ENCODE measurements at places on chromosomes 6 and 20.

DNA sequence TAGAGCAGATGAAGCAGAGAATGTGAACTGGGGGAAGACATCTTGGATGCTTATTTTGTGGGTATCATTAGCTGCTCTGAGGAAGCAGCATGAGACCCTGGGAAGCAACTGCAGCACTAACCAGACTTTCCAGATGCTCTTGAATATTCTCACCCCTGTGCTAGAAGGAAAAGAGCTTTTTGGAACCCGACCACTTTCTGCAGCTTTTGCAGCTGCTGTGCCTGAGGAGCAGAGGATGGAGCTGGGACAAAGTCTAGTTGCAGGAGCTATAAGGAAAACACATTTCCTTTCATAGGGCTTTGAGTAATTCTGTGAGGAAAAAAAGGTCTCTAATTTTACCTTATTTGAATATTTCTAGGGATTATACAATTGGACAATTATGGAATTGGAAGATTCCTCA, 369.7 kb downstream of the CD109 start:
- no peak for DNase-seq

- no peak for DNase-seq
Observed at GRCh38 chr20:59819496-59820203, 113.8 kb downstream of the SYCP2 start.

- DNase-seq: no peak
Observed at GRCh38 chr20:51585148-51585547, 42.6 kb upstream of the NFATC2 start.

DNA sequence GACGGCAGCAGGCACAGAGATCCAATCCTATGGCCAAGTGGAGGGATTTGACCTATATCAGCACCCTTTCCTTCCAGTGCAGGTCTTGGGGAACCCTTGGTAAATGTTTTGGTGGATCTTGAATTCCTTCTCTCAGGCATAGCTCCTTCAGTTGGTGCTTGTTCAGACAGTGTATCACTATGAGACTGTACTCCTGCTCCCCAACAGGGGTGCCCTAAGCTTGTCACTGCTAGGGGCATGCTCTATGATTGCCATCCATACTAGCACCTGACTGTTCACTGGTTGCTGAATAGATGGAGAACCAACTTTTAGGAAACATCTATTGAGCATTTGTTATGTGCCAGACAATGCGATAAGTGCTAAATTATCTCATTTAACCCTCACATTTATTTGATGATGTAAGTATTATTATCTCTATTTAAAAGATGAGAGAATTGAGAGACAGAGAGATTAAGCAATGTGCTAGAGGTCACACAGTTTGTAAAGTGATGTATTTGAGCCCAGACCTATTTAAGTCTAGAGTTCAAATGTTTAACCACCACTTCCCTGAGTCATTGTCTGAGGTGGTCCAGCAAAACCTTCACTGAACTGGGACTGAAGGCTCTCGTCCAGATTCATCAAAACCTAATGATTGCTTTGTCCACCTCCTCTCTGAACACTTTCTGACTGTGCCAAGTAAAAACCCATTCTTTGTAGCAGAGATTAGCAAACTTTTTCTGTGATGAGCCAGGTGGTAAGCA, 34.3 kb downstream of the ADGRF1 start:
- no peak for DNase-seq

GRCh38 chr6:32641122-32641521, 3.9 kb downstream of the HLA-DQA1 start:
- DNase-seq: no peak

DNA sequence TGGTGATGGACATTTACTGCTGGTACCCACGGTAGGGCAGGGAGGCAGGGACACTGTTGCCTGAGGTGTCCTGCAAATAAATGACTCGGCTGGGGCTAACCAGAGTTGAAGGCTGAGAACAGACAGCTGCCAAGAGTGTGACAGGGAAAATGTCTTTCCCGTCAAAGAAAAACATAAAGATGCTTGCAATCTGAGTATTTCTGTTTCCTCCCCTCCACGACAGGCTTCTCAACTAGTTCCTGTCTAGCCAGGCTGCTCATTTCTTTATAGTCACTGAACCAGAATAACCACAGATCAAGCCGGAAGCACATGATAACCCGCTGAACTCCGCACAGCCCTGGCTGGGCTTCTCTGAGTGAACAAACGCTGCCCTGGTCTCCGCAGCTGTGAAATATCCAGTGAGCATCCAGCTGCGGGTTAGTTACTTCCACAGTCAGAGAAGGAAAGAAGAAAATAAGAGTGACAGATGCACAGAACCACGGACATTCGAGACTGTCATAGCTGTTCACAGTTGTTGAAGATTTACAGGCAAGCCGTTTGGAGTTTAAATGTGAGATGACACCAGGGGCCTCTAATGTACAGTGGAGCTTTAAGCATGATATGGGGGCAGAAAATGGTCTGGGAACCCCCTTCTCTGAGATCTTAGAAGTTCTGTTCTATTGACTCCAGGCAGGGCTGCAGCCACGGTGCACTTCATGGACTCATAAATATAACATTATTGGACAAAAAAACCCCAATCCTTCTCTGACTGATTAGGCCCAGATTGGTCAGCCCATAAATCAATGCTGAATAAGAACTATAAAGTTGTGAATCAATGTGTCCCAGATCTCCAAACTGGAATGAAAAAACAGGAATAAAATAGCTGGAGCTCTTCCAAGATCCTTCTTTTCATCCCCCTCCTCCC, 299.9 kb upstream of the SUPT3H start:
- DNase-seq: peak; percentile 62

DNA sequence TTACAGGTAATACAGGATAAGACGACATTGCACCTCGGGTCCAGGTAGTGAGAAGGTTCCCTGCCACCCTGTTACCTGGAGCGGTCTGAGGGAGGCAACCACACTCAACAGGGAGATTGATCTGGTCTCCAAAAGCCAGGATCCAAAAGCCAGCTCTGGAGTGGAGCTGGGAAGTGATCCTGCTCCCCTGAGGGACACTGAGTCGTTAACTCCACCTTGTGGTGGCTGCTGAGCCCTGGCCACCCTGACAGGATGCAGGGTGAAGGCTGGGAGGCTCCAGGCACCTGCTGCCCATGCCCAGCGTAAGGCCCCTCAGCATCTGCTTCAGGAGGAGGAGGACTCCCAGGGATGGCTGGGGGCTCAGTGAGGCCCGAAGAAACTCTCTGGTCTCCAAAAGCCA, 38.7 kb upstream of the SLC22A2 start:
- no peak for DNase-seq

DNA sequence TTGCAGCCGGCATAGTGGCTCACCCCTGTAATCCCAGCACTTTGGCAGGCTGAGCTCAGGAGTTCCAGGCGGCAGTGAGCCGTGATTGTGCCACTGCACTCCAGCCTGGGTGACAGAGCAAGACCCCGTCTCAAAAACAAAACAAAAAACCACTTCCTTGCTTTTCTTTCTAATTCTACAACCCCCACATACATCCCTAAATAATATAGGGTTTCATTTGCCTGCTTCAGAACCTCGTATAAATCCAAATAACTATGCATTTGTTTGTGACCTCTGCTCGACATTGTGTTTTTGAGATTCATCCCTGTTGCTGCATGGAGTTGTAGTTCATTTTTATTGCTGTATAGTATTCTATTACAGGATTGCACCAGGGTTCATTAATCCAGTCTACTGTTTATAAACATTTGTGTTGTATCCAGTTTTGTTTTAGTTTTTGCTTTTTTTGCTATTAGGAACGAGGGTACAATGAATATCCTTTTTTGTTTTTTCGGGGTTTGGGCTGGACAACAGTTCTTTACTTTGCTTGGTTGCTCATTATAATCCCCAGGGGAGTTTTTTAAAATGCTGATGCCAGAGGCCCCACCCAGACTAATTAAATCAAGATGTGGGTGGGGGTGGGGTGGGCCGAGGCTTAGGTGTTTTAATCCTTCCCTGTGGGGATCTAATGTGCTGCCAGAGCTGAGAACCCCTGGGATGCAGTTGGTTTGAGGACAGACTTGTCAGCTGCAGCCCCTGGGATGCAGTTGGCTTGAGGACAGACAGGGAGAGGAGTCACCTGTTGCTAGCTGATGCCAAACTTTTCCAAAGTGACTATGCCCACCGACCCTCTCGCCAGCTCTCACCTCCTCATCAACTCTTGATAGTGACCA, 2.4 kb upstream of the SNAI1 start:
- DNase-seq: no peak

DNA sequence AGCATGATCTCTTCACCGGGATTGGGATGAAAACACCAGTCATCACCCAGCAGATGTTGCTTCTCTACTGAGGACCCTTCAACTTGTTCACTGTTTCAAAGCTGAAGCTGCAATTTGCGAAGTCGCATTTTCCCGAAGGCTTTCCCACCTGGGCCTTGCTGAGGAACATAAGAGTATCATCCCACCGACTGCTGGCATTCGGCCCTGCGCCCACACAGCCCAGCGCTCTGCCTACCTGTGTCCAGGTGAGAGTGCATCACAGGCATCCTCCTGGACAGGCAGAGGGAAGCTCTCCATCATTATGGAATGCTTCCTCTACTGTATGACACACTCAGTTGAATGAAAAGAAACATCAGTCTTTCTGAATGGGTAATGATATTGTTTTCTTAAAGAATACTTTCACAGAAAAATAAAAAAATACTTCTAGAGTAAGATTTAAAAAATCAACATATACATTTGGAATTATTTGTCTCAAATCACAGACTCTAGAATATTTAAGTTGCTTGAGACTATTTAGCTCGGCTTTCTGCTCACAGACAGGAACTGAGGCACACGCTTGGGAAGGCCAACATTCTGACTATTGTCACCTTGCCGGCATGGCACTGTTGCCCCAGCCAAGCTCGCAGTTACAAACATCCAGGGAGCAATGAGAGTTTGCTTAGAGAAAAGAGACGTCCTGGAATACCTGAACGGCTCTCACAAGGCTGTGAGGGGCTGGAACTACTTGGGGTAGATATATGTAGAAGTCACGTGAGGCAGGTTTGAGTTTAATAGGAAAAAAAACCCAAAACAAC, 48.7 kb downstream of the FOXC1 start:
- DNase-seq: no peak

DNA sequence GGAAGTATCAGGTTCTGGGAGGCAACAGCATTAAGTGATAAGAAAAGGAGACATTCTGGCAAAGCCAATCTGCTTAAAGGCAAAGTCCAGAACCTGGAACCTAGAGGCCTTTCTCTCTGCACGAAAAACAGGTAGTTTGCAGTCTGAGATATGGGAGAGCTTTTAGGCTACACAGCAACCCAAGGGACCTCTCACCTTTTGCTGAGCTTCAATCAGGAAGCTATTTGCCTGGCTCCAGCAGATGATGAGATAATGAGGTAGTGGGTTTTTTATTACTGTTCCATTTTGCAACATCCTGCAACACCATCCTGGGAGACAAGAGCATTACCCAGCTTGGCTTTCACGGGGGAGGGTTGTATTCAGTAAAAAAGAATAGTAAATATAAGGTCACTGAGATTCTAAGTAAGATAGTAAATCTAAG, 143.1 kb downstream of the ADGRG6 start:
- DNase-seq: no peak
